NCI-H2029 (cell line): ENCODE measurements at places on chromosomes 12 and 14.

DNA sequence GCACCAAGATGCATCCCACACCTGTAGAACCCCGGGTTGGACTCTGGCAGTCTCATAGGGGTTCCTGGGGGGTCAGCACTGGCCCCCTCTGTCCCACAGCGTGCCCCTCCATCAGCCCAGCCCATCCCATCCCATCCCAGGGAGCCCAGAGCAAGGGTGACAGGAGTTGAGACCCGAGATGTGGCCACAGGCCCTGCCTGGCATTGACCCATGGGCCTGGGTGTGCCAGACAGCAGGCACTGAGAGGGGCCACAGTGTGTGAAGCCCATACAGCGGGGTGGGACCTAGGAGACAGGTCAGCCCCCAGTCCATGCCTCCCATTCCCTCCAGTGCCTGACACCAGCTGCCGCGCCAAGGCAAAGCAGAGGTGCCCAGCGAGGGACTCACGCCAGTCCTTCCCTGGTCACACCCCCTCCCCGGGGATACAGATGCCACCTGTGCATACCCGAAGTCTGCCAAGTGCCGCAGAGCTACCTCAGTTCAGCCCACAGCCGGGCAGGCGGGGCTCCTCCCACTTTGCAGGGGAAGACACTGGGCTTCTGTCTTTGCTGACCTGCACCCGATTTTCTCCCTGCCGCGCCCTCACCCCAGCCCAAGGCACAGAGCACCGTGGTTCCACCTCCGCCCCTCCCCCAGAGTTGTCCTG is 50.4 kb downstream of the CYP46A1 start:
- no peak for DNase-seq

DNA sequence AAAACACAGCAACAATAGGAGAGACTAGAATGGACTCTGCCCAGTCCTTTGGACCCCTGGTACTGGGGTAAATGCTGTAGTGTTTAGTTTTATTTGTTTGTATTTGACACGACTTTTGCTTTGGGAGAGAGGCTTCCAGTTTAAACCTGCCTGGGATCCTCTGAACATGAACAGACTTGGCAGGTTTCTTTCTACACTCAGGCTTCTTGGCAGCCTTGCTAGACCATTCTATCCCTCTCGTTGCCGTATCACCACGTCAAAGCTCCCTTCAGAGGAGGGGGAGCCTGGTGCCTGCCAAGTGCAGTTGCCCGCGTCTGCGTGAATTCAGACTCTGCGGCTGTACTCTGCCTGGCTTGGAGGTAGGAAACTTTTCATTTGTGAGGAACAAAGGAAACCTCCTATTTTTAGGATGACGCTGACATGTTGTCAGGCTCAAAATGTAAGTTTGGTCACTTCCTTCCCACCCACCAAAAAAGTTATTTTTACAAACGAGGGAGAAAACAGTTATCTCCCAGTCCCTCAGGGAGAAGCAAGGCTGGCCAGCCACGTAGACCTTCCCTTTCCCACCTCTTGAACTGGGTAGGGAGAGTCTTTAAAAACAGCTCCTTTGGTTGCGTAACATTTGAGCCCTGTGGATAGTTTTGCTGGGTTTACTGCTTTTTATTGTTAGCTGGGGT is 25.9 kb downstream of the CD9 start:
- no peak for DNase-seq

DNA sequence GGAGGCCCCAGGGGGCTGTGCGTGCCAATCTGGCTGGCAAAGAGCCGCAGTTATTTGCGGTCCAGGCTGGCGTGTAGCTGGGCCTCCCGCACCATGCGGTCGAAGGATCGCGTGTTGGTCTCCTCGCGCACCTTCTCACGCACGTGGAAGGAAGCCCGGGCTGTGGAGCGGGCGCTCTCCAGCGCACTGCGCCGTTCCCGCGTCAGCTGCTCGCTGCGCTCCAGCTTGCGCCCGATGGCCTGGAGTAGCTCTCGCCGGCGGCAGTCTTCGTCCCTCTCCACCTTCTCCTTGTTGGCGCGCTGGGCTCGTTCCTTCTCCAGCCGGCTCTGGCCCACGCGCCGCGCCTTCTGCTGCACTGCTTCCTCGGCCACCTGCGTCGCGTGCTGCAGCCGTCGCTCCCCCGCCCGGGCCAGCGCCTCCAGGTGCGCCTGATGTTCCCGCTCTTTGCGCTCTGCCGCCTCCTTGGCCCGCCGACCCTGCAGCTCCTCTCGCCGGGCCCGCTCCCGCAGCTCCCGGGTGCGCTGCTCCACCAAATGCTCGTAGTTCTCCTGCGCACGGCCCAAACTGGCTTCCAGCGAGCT is 3.1 kb downstream of the CCDC177 start:
- DNase-seq, result no peak

GRCh38 chr14:106141242-106142220 is 615.1 kb downstream of the TMEM121 start:
- no peak for DNase-seq

- DNase-seq, result no peak
These were observed 1.9 kb downstream of the TGFB3 start for GRCh38 chr14:75979648-75980565.

- no peak for DNase-seq
These were observed 440.0 kb downstream of the SLC16A7 start for GRCh38 chr12:60035835-60036234.

GRCh38 chr14:51544471-51544870 is 107.2 kb upstream of the FRMD6 start:
- no peak for DNase-seq

DNA sequence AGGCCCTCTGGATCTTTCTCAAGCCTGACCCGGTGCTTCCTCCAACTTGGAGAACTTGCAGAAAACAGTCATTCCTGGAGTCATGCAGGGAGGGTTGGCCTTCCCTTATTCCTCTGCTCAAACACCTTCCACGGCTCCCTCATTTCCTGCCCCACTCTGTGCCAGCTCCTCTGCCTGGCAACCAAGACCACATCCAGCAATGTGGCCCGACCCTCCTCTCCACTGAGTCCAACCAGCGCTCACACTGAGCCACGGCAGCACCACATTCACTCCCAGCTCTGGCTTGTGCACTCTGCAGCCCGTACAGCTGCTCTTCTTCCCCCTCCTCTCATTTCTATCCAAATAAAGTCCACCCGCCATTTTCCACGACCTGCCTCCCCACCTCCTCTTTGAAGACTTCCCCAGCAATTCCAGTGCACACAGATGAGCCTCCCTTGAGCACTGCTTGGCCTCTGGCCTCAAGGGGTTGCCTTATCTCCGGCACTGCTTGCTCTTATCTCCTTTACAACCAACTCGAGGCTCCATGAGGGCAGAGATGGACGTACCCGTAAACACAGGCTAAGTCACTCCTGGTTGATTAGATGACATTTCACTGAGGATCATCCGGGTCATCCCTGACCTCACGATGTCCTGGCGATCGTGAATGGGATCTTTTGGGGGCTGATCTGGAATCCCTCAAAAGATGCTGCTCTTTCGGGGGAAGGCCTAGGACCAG is 5.4 kb downstream of the PGF start:
- no peak for DNase-seq

GRCh38 chr12:102965281-102966155 is 8.0 kb downstream of the ASCL1 start:
- peak; percentile 63 for DNase-seq

- no peak for DNase-seq
These were observed 115.6 kb upstream of the METAP2 start for GRCh38 chr12:95358111-95359083.

- DNase-seq, result no peak
These were observed 51.0 kb downstream of the TMEM121 start for GRCh38 chr14:105577314-105577861.

DNA sequence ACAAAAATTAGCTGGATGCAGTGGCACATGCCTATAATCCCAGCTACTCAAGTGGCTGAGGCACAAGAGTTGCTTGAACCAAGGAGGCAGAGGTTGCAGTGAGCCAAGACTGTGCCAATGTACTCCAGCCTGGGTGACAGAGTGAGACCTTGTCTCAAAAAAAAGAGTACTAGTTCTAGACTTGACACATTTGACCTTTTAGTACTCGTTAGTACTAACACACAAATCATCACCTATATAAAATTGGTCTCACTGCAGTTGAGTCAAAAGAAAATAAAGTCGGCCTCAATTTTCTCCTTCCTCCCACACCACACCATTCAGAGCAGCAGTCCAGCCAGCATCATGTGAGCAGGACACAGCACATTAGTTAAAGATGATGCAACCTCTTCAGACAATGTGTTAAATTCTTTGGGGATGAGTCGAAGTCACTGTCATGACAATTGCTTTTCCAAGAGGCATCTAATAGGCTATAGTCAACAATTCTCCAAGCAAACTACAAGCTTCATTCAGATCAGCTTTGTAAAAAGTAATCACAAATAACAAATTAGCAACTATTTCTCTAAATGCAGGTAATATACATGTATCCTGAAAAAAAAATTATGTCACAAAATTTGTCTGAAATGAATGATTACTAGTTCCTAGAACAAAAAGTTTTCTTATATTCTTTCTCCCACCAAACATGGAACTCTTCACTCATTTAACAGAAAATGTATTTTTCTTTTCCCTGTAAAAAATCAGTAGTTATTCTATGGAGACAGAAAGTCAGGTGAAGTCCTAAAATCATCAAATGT is 55.6 kb downstream of the CLIP1 start:
- peak; percentile 66 for DNase-seq

DNA sequence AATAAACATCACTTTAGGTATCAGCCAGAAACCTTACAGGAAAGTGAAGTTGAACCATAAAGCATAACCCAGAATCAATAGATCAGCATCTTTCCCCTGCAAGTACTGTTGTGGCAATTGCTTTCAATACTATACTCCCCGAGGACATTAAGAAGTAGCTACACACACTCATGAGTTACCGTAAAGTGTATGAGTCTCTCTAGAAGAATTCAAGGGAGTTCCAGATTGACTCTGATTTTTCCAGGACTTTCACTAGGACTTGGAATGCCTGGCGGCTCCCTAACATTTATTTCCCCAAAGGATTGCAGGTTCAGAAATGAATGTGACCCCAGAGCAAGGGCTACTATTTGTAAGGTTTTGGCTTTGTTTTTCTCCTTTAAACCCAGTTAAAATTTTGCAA is 465.4 kb upstream of the MDGA2 start:
- DNase-seq, result no peak

DNA sequence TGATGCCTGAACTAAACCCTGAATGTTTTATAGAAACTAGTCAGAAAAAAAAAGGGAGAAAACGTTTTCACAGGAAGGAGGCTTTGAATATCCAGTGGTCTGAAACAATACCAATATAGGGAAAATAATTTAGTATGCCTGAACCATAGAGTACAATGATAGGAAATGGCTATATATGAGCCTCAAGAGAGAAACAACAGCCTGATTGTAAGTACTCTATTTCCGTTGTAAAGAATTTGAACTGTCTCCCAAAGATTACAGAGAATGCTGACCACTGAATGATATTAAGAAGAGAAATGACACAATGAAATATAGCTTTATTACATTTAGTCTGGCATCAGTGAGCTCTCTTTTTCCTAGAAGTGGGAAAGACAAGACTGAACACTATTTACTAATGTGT is 5.5 kb upstream of the GABARAPL1 start:
- DNase-seq, result no peak

- DNase-seq, result no peak
These were observed 55.9 kb upstream of the DIO3 start for GRCh38 chr14:101505236-101505970.

GRCh38 chr14:72709916-72710611 is 183.8 kb downstream of the DPF3 start:
- DNase-seq, result no peak

GRCh38 chr12:10405294-10405693 is 4.3 kb downstream of the KLRC4 start:
- no peak for DNase-seq

DNA sequence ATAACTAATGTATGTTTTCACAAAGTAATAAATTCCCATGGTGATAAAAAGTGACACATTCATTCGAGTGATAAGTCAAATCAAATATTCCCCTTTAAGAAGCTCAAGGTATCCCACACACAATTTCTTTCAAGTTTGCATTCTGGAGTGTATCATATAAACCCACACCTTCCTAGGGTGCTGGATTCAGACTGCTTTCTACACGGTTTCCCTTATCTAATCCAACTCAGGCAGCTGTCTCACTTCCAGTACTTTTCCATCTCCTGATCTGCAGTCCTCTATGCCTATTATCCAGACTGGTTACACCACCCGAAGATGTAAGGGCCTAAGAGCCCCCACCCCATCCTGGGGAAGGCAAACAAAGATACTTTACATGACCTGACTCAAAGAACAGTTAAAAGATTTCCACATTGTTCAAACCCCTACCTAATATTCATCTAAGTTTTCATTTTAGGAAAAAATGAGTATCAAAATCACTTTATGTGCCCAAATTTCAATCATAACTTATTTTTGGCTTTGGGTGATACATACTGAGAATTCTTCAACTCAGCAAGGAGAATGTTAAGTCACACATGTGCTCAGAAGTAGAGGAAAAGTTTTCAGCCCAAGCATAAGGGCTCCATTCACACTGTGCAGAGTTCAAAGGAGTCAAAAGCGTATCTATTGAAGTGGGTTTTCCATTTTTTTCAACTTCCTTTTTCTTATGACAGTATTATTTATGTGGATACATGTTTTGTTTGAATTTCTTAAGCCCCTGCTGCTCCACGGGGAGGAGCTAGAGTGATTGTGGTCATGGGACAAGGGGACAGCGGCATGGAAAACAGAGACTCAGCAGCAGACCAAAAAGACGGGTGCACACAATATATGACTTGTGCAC is 41.8 kb downstream of the CORO1C start:
- no peak for DNase-seq

DNA sequence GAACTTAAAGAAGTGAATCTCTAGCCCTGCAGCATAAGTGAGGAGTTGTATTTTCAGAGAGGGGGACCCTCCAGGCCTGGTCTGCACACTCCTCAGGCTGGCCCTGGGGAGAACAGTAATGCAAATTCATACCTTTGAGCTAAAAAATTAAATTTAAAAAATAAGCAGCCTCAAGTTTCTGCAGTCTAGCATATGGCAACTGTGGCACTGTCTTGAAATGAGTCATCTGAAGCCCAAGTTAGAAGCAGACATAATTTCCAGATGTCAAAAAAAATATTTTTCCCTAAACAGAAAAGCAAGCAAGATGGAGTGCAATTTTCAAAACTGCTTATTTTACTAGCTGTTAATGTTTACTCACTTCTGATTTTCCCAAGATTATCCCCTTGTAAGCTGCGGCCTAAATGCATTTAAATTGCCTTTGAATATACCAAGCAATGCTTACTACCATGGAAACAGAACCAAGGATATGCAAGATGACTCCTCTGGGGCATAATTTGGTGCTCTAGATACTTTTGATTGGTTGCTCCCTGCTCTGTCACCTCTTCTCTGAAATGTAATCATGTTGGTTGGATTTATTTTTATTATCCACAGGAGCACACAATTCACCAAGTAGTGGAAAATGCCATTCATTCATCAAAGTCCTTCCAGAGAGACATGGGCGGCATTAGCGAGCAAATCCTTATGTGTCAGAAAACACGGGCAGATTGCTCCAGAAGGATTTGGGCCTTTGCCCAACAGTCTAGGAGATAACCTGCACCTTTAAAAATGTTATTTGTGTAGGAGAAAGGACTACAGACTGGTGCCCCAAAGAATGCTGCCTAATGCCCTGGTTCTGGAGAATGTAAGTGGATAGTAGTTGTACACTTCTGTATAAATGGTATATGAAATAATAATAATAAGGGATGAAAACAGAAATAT is 25.0 kb upstream of the DHRS7 start:
- no peak for DNase-seq
